ENCODE measurements at places on chromosomes 3 and 15.

- DNase-seq, result no peak
Observed at GRCh38 chr3:112448939-112449338, 50.3 kb downstream of the BTLA start.

DNA sequence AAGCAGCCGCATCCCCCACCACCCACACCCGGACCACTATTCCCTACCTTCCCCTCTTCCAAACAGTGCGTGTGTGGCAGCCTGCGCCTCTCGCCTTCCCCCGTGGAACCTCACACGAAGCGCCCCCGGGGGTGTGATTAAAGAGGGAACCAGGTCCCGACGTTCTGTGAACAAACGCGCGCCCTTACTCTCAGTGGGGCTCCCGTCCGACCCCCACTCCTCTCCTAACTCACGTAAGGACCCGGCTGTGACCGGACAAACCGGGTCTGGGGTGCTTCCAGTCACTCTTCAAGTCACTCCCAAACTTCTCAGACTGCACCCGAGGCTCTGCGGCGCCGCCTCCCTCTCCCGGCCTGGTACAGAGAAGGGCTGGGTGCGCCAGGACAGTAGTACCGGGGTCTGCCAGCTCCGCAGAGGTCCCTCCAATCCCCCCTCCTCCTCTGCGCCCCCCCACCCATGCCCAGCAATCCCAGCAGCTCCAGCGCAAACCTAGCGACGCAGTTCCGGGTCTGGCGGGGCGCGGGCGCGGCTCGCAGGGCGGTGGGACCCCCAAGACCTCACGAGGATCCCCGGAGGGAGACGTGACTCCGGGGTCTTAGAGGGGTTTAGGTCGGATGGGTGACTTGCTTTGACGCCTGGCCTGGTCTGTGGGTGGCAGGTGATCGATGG, 574 bp downstream of the DUOXA1 start:
- DNase-seq, result no peak

- no peak for DNase-seq
Observed at GRCh38 chr3:193903512-193903817, 232.5 kb upstream of the HES1 start.

GRCh38 chr15:48176112-48176511, 2.0 kb downstream of the MYEF2 start:
- DNase-seq, result no peak

GRCh38 chr3:188220097-188220788, 66.3 kb downstream of the LPP start:
- DNase-seq, result no peak

GRCh38 chr15:62841269-62841628, 201.3 kb upstream of the TPM1 start:
- DNase-seq, result no peak

GRCh38 chr3:197718891-197719290, 17.8 kb downstream of the RUBCN start:
- DNase-seq, result peak; percentile 93

DNA sequence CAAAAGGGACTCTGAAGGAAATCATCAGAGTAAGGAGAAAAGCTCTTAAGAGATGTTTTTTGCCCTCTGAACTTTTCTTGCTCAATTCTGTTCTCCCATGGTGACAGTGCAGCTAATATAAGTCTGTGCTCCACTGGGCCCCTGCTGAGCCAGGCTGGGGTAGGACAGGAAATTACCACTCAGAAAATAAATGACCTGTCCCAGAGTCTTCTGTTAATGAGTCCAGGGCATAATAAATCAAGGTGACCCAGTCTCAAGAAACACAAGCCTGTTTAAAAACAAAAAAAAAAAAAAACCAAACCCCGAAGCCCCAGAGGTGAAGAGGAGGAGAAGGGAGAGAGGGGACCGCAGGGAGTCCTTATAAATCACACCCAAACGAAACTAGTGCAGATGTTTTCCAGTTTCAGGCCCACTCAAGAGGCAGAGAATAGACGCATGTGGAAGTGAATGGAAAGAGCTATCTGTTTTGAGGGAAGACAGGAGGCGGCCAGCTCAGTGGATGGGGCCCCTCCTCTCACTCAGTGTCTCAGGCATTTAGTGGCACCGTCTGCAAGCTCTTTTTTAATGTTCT, 59.8 kb upstream of the BOC start:
- no peak for DNase-seq

DNA sequence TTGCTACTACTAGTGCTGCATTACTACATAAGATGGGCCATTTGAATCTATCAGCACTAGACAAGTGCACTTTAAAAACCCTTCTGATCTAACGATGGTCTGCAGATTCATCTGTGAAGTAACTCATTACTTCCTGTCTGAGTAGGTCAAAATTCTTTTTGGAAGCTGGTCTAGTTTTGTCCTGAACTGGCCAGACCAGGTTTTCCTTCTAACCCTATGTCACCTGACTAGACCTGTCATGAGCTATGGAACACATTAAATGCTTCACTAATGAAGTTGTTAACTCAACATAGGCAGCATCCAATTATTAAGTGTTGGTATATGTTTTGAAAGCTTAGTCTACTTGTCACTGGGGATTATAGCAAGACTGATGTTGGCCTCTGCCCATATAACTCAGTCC, 10.1 kb upstream of the RBM5 start:
- no peak for DNase-seq

- DNase-seq, result no peak
Observed at GRCh38 chr3:49772703-49773102, 13.6 kb downstream of the IP6K1 start.

- no peak for DNase-seq
Observed at GRCh38 chr3:42192334-42193200, 73.4 kb downstream of the CCK start.

GRCh38 chr3:194682694-194683310, 2.9 kb upstream of the FAM43A start:
- peak; percentile 57 for DNase-seq

GRCh38 chr3:117350371-117350770, 640.8 kb downstream of the TUSC7 start:
- DNase-seq, result no peak

DNA sequence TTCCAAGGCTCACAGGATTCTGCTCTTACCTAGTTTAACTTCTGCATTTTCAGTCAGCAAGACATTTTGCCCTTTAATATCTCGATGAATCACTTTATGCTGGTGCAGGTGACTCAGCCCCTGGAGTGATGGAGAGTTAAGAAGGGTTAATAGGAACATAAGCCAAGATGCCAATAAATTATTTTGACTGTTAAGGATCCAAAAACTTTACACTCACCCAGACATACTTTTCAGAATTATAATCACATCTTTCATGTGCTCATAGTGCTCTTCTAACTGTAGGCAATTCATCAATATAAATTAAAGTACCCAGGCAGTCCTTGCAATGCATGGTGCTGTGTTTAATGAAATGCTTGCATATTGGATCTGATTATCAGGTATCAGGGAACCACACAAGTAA, 164.1 kb upstream of the SLC2A2 start:
- DNase-seq, result no peak

- DNase-seq, result no peak
Observed at GRCh38 chr15:78033864-78034263, 43.6 kb downstream of the TBC1D2B start.

GRCh38 chr3:171285287-171285686, 174.9 kb downstream of the TNIK start:
- DNase-seq, result no peak

DNA sequence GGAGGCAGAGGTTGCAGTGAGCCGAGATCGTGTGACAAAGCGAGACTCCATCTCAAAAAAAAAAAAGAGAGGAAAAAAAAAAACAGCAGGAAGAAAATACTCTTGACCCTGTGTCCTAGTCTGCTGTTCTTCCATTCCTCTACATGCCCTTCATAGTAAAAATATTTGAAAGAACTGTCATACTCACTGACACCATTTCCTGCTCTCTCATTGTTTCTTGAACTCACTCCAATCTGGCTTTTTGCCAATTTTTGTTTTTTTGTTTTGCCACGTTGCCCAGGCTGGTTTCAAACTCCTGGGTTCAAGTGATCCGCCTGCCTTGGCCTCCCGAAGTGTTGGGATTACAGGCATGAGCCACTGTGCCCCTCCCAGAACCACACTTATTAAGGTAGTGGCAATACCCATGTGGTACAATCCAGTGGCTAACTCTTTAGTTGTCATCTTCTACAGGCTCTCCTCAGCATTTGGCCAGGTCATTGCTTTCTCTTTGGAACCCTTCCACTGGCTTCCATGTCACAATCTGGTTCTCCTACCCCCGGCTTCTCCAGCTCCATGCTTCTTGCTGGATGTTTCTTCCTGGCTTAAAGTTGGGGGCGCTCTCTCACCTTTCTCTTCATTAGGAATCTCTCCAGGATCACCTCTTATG, 238.2 kb upstream of the C2CD4B start:
- DNase-seq, result peak; percentile 46

GRCh38 chr15:88818920-88819319, 15.7 kb downstream of the ACAN start:
- DNase-seq, result no peak

DNA sequence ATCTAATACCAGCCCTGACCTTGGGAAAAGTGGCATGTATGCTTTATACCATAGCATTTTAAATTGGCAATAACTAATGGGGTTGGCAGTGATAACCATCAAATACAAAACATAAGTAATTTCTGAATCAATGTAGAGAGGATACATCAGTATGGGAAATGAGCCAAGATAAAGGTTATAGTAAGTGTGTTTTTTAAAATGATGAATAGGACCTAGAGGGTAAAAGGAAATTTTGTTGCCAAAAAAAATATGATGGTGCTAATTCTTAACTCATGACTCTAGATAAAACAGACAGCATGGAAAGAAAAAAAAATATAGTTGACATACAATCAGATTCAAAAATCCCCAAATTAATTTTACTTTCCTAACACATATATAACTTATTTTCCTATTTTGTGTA, 75.4 kb upstream of the ROBO1 start:
- DNase-seq, result no peak

DNA sequence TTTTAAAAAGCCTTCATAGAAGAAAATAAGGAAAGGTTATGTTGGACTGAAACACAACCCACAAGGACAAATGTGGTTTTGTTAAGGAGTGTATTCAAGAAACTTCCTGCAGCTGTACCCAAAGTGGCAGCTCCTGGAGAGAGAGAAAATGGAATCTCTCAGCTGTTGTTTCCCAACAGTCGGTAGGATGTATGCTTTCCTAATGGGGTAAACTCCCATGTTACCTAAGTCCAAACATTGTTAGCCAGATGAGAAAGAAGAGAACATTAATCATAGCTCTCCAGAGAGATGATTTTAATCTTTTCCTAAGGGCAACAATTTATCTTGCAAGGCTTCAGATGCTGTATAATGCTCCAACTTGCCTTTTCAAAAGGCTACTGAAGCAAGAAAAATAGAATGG, 22.6 kb upstream of the TEX9 start:
- DNase-seq, result no peak

GRCh38 chr3:196974661-196975060, 6.0 kb upstream of the PIGZ start:
- no peak for DNase-seq

GRCh38 chr3:42651248-42652091, 2.0 kb upstream of the ZBTB47 start:
- no peak for DNase-seq

- DNase-seq, result no peak
Observed at GRCh38 chr3:110940055-110940454, 131.6 kb upstream of the NECTIN3 start.

DNA sequence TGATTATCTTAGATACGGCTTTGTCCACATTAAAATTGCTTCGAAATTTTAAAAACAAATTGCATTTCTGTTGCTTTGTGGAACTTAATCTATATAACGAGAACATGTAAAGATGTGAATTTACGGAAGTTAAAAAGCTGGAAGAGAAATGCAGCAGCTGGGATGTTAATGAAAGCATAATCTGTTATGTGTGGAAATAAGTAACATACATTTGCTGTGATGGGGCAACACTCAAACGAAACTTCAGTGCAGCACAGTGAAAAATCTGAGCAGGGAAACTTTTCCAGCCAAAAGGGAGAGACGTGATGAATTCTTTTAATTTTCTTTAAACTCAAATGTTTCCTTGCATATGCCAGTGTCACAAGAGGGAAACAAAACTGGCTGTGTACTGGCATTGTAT, 276.7 kb upstream of the LMCD1 start:
- DNase-seq, result no peak

GRCh38 chr15:71254491-71254890, 139.2 kb downstream of the THSD4 start:
- DNase-seq, result no peak

DNA sequence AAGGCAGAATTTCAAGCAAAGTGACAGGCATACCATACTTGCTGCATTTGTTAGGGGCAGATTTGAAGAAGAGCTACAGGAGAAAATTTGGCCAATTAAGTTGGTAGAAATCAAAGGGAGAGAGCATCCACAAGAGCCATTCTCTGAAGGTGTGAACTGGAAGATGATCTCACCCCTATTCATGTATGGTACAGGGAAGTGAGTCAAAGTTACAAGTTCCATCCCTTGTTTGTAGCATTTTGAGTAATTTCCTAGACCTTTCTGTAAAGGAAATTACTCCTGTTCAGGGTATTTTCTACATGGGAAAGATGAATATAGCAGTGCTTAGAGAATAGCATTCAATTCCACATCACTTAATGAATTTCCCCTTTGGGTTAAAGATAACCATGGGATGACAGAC, 28.4 kb downstream of the TTC14 start:
- no peak for DNase-seq

DNA sequence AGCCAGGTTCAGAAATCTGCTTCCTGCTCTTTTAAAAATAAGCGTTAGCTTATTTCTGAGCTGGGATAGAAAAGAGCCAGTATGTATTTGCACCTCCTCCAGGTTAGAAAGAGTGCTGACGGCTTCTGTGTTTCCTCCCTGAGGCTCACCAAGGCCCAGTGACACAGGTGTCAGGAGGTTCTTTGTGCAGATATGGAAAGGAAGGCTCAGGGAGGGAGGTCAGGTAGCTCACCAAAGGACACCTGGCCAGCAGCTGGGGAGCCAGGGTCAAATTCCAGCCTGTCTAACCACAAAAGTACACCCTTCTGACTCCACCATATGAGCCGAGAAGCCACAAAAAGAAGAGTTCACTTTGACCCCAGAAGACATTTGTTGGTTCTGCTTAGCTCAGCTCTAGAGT, 201.0 kb upstream of the WNT5A start:
- DNase-seq, result no peak

- DNase-seq, result no peak
Observed at GRCh38 chr3:151871639-151872468, 1.6 kb upstream of the SUCNR1 start.

GRCh38 chr3:42906848-42907183, 874 bp downstream of the ZNF662 start:
- no peak for DNase-seq

- DNase-seq, result no peak
Observed at GRCh38 chr15:58190419-58190818, 52.2 kb downstream of the AQP9 start.

GRCh38 chr3:60754617-60755016, 496.6 kb downstream of the FHIT start:
- DNase-seq, result no peak
